ELR (cell line): ENCODE measurements at places on chromosomes 5 and 9.

DNA sequence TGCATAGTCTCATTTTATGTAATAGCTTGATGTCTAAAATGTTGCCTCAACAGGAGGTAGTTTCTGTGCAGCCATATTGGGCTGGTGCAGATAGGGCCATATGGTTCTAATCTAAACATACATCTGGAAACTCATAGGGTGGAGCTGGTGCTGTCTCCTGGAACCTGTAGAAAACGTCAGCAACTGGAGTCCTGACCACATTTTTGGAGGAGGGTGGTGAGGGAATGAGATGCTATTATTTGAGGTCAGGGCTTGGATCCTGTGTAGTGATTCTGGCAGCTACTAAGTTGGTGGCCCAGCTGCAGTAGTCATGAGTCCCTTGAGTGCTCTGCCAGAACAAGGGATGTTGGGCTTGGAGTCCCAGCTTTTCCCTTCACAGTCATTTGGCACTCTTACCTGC lies 14.1 kb downstream of the MAN2A1 start:
- DNase-seq: no peak

DNA sequence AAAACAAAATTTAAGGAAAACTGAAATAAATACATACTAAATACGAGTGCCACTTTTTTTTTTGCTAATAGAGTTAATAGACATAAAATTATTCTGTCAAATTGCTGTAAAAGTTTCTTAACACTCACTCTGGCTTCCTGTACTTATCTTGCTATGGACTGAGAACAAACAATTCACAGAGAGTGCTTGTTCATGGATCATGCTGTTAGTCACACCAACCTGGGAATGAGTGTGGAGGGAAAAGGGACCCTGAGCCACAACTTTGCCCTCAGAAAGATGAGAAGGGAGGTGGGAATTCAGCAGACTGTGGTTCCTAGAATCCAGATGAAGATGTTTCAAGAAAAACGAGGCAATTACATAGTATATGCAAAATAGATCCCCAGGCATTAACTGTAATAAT lies 246.9 kb downstream of the FBXL7 start:
- DNase-seq: no peak

DNA sequence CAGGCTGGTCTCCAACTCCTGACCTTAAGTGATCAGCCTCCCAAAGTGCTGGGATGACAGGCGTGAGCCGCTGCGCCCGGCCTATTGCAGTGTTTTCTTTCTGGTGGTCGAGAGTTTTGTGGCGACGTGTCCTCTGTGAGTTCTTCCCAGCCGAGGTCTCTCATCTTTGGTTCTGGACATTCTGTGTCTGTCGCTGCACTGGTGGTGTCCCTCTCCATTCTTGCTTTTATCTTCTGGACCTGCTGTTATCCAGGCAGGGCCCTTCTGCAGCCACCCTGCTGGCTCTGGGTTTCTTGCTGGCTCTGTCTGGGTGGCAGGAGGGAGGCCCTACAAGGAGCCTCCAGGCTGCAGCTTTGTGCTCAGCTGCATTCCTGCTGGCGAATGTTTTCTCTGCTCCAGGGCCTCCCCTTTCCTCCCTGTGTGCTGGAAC lies 49.1 kb upstream of the EXOC3 start:
- no peak for DNase-seq

- no peak for DNase-seq
Measured at GRCh38 chr9:126638571-126639132, 24.9 kb downstream of the LMX1B start.

GRCh38 chr5:122177161-122177560 lies 47.8 kb downstream of the ZNF474 start:
- no peak for DNase-seq

- DNase-seq: no peak
Measured at GRCh38 chr5:758698-759053, 25.9 kb downstream of the ZDHHC11B start.

DNA sequence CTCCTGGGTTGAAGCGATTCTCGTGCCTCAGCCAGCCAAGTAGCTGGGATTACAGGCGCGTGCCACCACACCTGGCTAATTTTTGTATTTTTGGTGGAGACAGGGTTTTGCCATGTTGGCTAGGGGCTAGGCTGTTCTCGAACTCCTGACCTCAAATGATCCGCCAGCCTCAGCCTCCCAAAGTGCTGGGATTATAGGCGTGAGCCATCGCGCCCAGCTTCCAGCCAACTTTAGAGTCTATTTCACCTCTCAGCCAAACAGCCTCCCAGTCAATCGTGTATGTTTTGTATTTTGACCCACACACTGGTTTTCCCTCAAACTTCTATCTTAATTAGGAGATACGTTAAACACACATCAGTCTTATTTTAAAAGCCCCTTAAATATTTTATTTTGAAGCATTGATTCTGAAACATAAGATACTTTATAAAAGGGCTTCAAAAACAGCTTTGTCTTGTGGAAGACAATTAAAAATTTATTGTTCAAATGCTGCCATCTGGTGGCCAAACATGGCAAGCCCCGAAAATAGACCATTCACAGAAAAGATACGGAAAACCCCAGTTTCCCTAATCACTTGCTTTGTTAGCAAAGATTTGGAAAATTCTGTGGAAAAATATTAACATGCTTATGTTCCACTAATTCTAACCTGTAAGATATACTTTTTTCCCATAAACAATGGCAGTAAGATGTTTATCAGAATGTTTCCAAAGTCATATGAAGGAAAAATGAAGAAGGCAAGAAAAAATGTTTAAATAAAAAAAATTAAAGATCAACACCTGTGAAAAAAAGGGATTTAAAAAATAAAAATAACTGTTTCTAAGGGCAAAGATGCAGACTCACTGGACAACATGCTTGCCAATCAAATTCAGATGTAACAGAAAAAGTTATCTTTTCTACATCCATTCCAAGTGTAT lies 33.1 kb downstream of the APTX start:
- peak; percentile 67 for DNase-seq

- no peak for DNase-seq
Measured at GRCh38 chr5:161190778-161191177, 338.8 kb upstream of the ATP10B start.

DNA sequence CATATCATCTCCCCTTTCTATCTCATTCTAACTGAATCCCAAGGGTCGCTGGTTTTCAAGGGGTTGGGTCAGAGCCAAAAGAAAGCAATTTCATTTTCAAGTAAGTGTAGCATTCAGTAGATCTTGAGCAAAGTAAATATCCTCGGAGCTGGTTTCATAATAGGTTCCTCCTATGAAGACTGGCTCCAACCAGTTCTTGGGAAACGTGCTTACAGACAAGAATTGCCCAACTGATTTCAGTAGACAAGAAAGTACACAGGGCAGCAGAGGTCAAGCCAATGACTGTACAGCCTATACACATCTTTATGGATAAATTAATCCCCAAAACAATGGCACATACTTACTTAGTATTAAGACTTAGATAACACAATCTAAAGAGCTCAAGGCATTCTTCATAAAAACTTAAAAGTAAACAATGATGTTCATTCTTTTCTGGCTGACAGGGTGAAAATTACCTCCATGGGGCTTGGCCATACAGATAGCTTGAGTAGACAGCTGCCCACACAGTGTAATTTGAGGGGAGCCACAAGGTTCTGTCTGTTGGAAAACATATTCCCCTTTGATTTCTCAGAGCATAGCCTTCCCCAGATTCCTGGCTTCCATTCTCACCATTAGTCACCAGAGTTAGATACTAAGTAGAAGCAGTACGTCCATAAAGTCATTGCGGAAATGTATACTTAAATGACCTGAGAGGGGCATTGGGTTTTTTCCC lies 163.9 kb downstream of the ARRDC3 start:
- DNase-seq: peak; percentile 12

DNA sequence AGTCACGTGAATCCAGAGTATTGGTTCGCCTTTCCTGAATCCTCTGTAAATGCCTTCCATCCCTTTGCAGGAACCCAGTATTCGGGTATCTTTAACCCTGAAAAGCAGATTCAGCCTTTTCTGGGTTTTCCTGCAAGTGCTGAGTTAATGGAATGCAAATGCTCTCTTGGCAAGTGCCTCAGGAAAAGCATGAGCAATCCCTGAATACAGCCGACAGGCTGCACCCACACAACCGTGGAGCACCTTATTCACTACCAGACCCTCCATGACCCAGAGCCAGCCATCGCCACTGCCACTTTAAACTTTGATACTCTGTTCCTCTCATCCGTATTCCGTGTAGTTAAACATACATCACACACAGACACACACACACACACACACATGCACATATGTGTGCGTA lies 54.4 kb downstream of the ZNF622 start:
- peak; percentile 23 for DNase-seq

DNA sequence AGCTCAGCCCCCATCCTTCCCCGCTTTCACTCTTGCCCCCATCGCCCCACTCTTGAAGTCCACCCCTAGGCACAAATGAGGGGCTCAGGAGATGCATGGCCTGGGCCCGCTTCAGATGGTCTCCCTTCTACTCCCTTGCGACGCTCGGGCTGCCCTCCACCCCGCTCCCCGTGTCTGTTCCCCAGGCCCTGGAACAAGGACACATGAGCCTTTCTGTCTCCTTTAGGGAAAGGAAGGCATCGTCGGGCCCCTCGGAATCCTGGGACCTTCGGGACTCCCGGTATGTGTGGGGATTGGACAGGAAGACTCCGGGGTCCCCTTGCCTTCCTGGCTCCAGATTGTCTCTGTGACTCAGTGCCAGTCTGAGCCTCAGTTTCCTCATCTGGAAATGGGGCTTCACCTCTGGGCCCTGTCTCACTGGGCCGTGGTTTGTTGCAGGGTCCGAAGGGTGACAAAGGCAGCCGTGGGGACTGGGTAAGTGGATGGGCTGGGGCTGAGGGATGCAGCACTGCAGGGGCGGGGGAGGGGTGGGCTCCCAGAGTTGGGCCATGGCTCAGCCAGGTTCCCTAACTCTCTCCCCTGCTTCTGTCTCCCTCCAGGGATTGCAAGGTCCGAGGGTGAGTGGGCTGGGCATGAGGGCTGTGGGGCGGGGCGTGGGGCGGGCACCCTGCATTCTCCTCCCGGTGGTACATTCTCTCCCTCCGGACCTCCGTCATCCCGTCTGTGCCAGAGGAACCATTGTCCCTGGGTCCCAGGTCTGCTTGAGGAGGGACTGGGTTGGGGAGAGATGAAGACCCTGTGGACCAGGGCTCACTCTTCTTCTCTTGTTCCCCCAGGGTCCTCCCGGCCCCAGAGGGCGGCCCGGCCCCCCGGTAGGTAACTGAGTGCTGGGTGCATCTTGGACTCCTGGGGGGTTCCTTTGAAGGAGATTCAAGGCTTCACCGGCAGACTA lies 21.8 kb upstream of the ORM1 start:
- DNase-seq: no peak

- no peak for DNase-seq
Measured at GRCh38 chr9:127183814-127184582, 61.6 kb upstream of the ANGPTL2 start.

DNA sequence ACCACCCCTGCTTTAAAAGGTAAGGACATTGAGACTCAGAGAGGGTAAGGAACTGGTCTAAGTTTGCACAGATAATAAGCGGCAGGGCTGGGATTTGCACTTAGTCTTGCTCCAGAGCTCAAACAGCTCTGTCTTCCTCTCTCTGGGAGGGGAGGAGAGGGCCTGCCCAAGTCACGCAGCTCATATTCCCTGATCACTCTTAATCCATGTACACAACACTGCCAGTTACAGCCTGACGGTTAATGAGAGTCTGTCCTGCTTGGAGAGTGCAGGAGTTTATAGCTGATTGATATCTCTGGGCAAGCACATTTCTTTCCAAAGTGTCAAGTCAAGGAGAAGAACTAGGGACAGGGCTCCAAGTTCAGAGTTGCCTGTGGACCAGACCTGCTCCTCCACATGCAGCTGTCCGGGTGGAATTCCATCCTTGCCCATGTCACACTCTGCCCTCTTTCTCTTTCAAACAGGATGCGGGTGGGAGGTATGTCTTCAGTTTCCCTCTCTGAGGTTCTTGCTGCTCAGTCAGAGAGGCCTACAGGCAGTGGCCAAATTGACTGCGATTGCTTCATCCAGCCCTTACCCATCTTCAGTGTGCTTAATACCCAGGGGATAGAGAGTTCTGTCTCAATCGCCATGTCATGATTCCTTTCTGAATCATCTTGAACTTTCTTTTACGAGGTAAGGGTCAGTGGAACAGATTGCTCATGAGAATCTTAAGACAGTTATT lies 54.5 kb downstream of the GALNT12 start:
- peak; percentile 87 for DNase-seq

DNA sequence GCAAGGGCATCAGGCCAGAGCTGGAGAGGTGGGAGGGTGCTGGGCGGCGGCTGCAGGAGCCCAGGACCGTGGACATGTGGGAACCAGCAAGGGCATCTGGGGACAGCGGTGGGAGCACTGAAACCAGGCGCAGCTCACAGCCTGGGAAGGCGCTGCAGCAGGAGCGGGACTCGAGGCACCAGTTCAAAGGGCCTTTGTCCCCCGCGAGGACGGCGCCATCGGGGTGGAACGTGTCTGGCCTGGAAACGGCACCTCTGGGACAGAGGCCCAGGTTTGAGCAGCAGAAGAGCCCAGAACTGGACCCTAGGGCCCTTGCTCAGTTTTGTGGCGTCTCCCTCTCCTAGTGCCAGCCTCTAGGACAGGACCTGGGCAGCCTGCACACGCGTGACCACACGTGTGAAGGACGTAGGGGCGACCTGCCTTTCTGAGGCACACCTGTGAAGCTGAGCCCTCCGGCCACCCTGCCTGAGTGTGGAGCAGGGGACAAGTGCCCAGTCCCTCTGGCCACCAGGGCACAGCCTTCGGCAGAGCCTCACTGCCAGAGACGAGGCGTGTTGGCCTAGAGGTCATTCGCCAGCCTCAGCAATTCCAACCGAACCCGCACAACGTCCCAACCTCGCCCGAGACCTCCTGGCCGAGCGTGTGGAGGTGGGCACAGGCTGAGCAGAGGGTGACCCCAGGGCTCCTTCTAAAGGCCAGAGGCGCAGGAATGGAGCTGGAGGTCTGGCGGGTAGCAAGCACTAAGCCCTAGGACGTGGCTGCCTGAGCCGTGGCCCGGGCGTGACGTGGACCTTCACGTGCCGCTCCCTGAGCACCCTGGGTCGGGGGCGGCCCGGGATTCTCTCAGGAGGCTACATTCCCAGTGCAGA lies 2.2 kb upstream of the TMEM210 start:
- no peak for DNase-seq

GRCh38 chr9:98038958-98039357 lies 17.6 kb upstream of the NANS start:
- no peak for DNase-seq

GRCh38 chr5:82476155-82476554 lies 198.0 kb upstream of the RPS23 start:
- no peak for DNase-seq

GRCh38 chr5:104789366-104789765 lies 1226.8 kb upstream of the NUDT12 start:
- no peak for DNase-seq

DNA sequence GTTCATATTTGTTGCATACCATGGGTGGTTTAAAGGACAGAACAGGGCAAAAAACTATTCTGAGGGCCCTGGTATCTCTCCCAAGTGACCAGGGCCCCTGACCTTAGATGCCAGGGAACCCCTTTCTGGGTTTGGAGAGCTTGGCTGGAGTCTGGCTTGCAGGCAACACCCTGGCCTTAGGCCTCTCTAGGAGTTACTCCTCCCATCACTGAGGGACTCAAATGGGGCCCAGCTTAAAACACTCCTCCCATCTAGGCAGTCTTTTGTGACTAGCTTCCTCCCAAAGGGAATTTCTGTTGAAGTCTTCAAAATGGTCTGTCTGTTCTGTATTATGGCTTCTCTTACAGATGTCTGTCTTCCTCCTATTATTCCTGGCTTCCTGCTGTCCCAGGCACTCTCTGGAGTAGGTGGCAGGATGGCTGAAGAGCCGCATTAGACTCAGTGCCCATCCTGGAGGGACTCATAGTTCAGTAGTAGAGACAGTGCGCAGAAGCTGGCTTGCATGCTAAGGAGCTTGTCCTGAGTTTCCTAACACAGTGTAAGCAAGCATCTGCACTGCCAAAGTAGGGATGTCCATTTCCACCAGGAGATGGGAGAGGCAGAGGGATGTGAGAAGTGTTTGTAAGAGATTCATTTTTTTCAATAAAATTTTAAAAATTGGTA lies 10.0 kb downstream of the COL15A1 start:
- DNase-seq: no peak
